Activated T-cell treated with anti-CD3 and anti-CD28 coated beads for 1 hour (primary cell): ENCODE measurements at places on chromosomes 5 and 9.

- DNase-seq: no peak
Measured at GRCh38 chr5:34735491-34736426, 79.6 kb downstream of the RAI14 start.

GRCh38 chr5:154472871-154473580 is 5.0 kb downstream of the HAND1 start:
- DNase-seq: no peak

- no peak for DNase-seq
Measured at GRCh38 chr5:12920527-12920926, 1016.3 kb upstream of the CTNND2 start.

- DNase-seq: peak; percentile 35
Measured at GRCh38 chr9:91681461-91682305, 258.1 kb upstream of the NFIL3 start.

- DNase-seq: no peak
Measured at GRCh38 chr9:33106827-33107621, 30.6 kb upstream of the SMU1 start.

DNA sequence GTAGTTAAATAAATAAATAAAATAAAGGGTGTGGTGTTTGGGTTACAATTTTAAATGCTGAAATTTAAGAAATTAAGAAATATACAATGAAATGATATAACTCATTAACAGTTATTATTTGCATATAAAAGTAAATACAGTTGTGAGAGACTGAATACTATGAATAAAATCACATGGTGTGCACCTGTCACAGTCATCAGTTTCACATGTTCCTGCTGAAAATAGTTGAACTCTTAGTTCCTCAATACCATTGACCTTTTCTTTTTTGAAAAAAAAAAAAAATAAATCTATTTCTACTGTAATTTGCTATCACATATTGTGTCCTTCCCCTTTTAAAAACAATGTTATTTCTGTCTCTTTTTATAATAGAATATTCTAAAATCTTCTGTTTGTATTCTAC is 130.9 kb upstream of the CHD1 start:
- no peak for DNase-seq

GRCh38 chr5:147303976-147304375 is 69.2 kb downstream of the STK32A start:
- no peak for DNase-seq

DNA sequence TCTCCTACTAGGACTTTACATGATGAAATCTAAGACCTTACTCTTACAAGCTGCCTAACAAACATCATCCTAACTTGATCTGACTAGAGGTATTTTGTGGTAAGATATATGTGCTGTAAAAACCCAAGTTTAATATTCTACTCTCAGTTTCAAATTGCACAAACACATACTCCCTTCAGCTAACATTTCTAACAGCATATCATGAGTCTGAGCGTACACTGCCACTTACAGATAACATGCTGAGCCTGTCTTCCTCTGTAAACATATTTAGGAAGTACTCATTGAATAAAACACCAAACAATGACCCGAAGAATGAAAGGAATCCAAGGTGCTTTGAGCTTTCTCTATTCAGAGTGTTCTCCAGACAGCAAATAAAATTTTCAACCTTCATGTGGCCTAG is 7.9 kb upstream of the ESM1 start:
- DNase-seq: no peak

GRCh38 chr5:178794433-178794832 is 64.0 kb upstream of the ZNF354A start:
- no peak for DNase-seq

GRCh38 chr5:24110004-24110615 is 534.7 kb downstream of the CDH10 start:
- DNase-seq: no peak

- no peak for DNase-seq
Measured at GRCh38 chr5:42876375-42876844, 64.7 kb upstream of the SELENOP start.

- no peak for DNase-seq
Measured at GRCh38 chr9:111628411-111628810, 2.7 kb upstream of the DNAJC25 start.

GRCh38 chr9:134597957-134598883 is 43.4 kb upstream of the COL5A1 start:
- no peak for DNase-seq

- no peak for DNase-seq
Measured at GRCh38 chr9:127282611-127283010, 18.0 kb downstream of the GARNL3 start.

DNA sequence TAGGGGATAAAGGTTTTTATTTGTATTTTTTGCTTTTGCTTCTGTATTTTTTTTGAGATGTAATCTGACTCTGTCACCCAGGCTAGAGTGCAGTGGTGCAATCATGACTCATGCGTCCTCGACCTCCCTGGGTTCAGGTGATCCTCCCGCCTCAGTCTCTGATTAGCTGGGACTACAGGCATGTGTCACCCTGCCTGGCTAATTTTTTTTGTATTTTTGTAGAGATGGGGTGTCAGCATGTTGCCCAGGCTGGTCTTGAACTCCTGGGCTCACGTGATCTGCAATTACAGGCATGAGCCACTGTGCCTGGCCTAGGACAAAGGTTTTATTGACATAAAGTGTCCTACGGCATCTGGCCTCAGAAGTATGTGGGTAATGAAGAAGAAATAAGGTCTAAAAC is 297.1 kb upstream of the C9orf72 start:
- no peak for DNase-seq

DNA sequence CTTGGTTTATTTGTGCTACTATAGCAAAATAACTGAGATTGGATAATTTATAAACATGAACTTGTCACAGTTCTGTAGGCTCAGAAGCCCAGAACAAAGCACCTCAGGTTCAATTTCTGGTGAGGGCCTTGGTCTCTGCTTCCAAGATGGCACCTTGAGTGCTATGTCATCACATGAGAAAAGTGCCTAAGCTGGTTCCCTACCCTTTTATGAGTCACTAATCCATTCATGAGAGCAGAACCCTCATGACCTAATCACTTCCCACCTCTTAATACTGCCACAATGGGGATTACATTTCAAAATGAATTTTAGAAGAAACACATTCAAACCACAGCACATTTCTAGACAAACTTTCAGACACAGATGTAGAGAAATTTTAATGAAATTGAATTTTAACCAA is 98.2 kb upstream of the PRSS3 start:
- no peak for DNase-seq

- no peak for DNase-seq
Measured at GRCh38 chr5:62065050-62065449, 241.0 kb upstream of the KIF2A start.

- DNase-seq: no peak
Measured at GRCh38 chr5:15132816-15133405, 261.3 kb upstream of the ANKH start.

DNA sequence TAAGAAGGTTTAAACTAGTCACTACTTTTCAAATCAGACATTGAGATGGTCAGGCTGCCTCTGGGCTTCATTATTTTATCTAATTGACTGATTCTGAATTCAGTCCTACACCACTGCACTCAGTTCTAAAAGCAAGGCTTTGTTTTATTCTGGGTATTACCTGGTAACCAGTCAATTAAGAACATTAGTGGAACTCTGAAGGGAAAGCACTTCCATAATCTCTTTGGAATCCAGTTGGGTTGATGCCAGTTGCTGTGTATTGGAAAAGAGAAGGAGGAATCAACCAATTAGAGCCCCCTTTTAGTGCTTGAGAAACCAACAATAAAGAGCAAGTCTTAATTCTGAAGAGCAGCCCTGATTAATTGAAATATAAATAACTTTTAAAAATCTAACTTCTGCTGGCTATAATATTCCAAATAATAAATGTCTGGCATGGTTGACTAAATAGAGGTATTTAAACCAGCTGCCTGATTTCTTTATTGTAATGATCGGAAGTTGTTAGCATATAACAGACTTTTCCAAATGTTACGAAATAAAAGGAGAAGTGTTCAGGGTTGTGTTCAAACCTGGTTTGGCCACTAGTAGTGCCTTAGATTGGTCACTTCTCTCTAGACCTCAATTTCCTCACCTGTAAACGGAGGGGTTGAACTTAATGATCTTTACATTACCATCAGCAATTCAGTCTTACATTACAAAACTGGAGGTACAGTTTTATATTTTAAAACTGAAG is 32.0 kb downstream of the CPEB4 start:
- no peak for DNase-seq

DNA sequence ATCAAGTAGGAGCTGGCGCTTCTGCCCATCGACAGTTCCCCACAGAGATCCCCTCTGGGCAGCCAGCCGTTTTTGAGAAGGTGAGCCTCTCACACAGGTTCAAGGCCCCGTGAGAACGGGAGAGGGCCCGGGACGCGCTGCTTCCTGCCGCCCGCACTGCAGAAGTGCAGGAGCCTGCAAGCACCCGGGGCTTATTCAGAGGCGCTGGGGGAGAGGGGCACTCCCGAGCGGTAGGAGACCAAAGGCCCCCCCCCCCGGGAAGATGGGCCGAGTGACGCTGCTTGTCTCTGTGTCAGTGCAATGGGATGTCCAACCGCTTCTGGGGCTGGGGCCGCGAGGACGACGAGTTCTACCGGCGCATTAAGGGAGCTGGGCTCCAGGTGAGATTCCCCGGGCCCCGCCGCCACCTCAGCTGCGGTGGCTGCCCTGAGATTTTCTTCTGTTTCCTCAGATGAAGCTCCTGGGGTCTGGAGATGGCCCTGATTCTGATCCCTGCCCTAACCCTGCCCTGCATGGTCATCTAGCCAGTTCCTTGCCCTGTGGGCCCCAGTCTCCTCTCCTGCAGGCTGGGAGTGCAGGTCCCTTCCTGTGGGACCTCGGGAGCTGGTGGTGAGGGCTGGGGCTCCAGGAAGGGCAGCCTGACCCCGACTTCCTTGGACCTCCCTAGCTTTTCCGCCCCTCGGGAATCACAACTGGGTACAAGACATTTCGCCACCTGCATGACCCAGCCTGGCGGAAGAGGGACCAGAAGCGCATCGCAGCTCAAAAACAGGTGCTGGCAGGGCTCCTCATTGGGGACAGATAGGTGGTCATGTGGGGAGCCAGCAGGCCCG is 8.5 kb downstream of the B4GALT7 start:
- DNase-seq: no peak

- no peak for DNase-seq
Measured at GRCh38 chr5:129440424-129440823, 19.7 kb upstream of the ADAMTS19 start.

GRCh38 chr5:73485715-73486114 is 12.5 kb upstream of the BTF3 start:
- no peak for DNase-seq

DNA sequence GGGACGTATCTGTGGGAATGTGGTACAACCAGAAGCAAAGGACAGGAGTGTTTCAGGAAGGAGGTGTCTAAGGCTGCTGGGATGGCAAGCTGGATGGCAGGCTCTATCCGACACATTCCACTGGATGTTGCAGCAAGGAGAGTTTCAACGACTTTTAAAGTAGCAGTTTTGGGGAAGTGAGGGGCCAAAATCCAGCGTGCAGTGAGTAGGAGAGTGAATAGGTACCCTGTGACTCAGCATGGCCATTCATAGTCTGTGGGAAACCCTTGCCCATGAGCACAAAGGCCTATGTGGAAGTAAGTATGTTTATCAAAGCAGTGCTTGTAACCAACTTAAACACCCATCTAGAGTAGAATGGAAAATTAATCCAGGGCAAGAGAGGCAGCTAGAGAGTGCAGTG is 664.7 kb downstream of the ACTL7B start:
- DNase-seq: no peak

DNA sequence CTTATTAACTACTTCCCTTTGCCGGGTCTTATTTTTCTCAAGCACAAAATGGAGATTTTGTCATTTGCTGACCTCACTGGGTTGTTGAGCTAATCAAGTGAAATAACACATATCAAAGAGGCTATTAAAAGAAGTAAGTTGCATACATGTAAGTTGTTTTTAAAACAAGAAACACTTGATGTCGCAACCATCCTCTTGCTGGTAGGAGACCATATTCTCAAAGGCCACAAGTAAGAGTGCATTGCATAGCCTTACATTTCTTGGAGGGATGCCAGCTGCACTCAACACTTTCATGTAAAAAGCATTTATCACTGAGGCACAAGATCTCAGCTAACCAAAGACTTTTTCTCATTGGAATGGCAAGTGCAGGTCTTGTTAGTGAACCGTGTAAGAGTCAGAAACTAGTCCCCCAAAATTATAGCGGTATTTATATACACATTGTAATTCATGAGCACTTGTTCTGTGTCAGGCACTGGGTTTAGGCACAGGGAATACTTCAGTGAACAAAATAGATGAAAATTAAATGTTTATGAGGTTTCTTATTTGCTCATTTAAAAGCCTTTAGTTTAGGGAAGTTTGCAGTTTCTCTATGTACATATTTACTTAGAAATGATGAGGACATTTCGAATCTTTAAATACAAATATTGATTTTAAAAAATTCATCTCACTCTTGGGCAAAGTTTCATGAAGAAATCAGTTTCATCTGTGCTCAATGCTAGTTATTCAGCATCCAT is 72.0 kb downstream of the ZFAND5 start:
- no peak for DNase-seq

- DNase-seq: no peak
Measured at GRCh38 chr9:126327714-126328185, 1.1 kb downstream of the MVB12B start.

DNA sequence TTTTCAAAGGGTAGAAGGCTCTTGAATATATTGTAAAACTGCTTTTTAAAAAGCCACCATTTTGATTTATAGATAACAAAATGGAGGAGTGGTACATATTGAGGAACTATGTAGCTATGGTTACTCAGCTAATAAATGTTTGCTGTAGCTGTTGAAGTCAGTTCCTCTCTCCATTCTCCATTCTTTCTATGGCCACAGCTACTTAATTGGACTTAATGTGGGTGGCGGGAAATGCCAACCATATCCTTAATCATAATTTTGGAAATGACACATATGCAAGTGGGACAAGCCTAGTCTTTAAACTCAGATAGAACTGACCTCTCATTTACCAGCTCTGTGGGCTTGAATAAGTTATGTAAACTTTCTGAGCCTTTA is 10.6 kb downstream of the CDKN2A start:
- no peak for DNase-seq

DNA sequence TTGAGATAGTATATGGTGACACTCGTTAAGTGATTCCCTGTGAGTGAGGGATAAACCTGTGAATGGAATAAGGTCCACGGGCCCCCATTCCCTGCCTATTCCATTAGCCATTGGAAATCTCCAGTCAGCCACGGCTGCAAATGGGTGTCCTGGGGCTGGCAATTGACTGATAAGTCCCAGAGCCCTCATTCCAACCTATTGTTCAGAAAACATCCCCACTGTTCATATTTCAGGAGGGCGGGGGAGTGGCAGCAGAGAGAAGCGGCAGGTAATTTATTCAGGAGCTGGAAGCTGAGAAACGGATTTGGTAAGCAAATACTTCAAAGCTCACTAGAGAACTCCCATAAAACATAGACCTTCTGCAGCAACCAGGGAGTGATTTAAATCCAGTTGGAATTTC is 42.0 kb downstream of the TMEM174 start:
- DNase-seq: no peak

GRCh38 chr5:173835661-173836060 is 52.5 kb upstream of the CPEB4 start:
- no peak for DNase-seq

- no peak for DNase-seq
Measured at GRCh38 chr9:26904070-26904469, 11.5 kb upstream of the CAAP1 start.

DNA sequence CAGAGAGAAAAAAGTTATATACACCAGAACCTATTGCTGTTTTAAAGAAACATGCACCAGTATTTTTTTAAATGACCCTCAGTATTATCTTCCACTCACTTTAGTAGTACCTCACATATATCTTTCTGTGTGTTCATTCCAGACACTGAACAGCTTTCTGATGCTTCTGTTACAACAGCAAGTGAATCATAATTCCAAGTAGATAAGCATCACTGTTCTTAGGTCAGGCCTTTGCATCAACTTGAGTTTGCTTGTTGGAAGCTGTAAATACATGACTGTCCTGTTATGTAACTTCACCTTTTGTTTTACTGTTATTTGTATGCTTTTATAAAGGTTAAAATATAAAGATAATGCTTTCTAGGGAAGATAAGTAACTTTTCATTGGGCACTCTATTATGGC is 184.4 kb downstream of the ISL1 start:
- DNase-seq: no peak
